ENCODE measurements at places on chromosomes 3 and 15. TPM values are rescaled to one million over a fixed set of nuclear protein-coding genes. Genes with fewer than 3 reads are reported as not detected.

RAD51 gene
- 65.8 TPM for total RNA-seq

CNTN3 gene
- total RNA-seq: not detected

SNX1 gene
- total RNA-seq: 84.2 TPM

TNFAIP8L3 gene
- not detected for total RNA-seq

MELTF gene
- 5.5 TPM for total RNA-seq

SLC12A8 gene
- 1.1 TPM for total RNA-seq

MKRN2OS gene
- total RNA-seq: not detected

TMEM212 gene
- not detected for total RNA-seq

SPINK8 gene
- not detected for total RNA-seq

TF gene
- total RNA-seq: 0.07 TPM

SPINT1 gene
- total RNA-seq: 4.7 TPM

ZNF501 gene
- 2.7 TPM for total RNA-seq

ERICH6 gene
- total RNA-seq: not detected

SLC9C1 gene
- not detected for total RNA-seq

HGD gene
- total RNA-seq: not detected

P2RY14 gene
- total RNA-seq: 0.69 TPM

SERPINI2 gene
- not detected for total RNA-seq

SCAANT1 gene
- not detected for total RNA-seq

CD86 gene
- not detected for total RNA-seq

LRRIQ4 gene
- total RNA-seq: 0.12 TPM

CLDN18 gene
- total RNA-seq: not detected

IL17RB gene
- 0.14 TPM for total RNA-seq

RHOV gene
- total RNA-seq: 0.22 TPM
